Endodermal cell (in vitro differentiated cells): ENCODE measurements at places on chromosomes 4 and X.
A peak's percentile ranks its signal among the peaks of the same experiment; 100 is the strongest.

DNA sequence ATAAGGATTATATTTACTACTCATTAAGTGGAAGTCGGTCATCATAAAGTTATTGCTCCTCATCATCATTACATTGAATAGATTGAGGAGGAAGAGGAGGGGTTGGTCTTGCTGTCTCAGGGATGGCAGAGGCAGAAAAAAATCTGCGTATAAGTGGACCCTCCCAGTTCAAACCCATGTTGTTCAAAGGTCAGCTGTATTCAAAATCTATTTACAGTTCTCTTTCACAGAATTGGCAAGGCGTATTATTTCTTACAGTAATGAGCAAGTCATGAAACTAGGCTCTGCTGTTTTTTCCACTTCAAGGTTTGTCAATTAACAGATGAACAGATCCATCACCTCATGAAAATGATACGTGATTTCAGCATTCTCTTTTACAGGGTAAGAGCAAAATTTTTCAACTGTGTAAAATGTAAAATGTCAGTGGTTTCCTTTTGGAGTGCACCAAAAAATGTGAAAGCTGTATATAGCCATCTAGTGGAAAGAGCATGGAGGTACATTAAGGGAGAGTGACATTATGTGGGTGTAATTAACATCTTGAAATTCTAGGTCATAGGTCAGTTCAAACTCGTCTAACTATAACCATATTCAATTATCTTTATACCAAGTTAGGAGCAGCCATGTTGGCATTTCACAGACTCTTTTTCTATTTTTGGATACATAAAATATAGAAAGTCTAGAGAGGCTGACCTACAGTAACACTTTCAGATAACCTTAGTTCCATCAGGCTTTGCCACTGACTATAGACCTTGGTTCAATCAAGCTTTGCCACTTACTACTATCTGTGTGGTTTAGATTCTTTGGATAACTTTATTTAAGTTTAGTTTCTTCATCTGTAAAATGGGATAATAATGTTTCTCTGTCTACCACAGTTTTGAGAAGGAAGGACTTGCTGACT, 30.1 kb downstream of the NEIL3 start:
- H3K36me3 ChIP-seq = peaks cover under 1% of the 10 kb centered on the region
- no peak overlapping the region for H3K4me3 ChIP-seq
- DNase-seq = no peak
- no peaks in the 10 kb centered on the region for H3K4me1 ChIP-seq

GRCh38 chr4:148141501-148141900, 300.7 kb downstream of the NR3C2 start:
- H3K27ac ChIP-seq = no peak overlapping the region
- DNase-seq = no peak
- H3K36me3 ChIP-seq = no peaks in the 10 kb centered on the region
- no peaks in the 10 kb centered on the region for H3K4me1 ChIP-seq

GRCh38 chr4:183635741-183636140, 23.2 kb downstream of the RWDD4 start:
- no peak overlapping the region for H3K4me3 ChIP-seq
- H3K36me3 ChIP-seq = no peaks in the 10 kb centered on the region
- H3K27me3 ChIP-seq = no peaks in the 10 kb centered on the region
- no peak for DNase-seq

DNA sequence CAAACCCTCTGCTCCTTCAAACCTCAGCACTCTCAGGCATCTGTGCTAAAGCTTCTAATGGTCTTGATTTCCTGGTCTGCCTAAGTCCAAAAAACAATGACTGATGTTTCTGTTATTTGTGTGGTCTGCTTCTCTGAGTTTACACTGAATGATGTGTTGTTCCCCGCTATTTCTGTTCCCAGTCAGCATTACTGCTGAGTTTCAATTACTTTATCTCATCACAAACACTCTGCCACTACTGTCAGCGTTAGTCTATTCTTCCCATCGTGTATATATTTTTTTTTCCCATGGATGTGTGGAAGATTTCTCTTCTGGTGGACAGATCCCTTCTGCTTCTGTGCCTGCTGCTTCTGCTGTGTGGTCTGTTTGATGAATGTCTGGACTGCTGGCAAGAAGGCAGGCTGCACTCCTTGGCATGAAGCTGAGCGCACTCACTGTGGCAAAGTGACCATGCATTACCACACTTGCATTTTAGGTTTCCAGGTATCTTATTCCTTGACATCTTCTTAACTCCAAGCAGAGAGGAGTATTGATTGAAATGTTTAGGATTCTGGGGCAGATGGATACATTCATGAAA, 106.9 kb upstream of the PAQR3 start:
- H3K4me3 ChIP-seq = no peak overlapping the region
- no peaks in the 10 kb centered on the region for H3K36me3 ChIP-seq
- H3K4me1 ChIP-seq = no peaks in the 10 kb centered on the region
- no peak overlapping the region for H3K27ac ChIP-seq
- no peak for DNase-seq

GRCh38 chrX:15939737-15940136, 85.1 kb upstream of the AP1S2 start:
- H3K27me3 ChIP-seq = no peaks in the 10 kb centered on the region
- H3K27ac ChIP-seq = no peak overlapping the region
- no peaks in the 10 kb centered on the region for H3K4me1 ChIP-seq
- H3K36me3 ChIP-seq = no peaks in the 10 kb centered on the region

- H3K4me3 ChIP-seq = no peak overlapping the region
- no peaks in the 10 kb centered on the region for H3K4me1 ChIP-seq
- no peaks in the 10 kb centered on the region for H3K27me3 ChIP-seq
- H3K27ac ChIP-seq = no peak overlapping the region
- DNase-seq = no peak
- no peaks in the 10 kb centered on the region for H3K36me3 ChIP-seq
Measured at GRCh38 chr4:30495651-30496310, 224.4 kb upstream of the PCDH7 start.

GRCh38 chr4:87633243-87633642, 16.8 kb upstream of the DMP1 start:
- H3K4me3 ChIP-seq = no peak overlapping the region
- H3K36me3 ChIP-seq = no peaks in the 10 kb centered on the region
- H3K27ac ChIP-seq = no peak overlapping the region
- H3K4me1 ChIP-seq = no peaks in the 10 kb centered on the region
- H3K27me3 ChIP-seq = no peaks in the 10 kb centered on the region

DNA sequence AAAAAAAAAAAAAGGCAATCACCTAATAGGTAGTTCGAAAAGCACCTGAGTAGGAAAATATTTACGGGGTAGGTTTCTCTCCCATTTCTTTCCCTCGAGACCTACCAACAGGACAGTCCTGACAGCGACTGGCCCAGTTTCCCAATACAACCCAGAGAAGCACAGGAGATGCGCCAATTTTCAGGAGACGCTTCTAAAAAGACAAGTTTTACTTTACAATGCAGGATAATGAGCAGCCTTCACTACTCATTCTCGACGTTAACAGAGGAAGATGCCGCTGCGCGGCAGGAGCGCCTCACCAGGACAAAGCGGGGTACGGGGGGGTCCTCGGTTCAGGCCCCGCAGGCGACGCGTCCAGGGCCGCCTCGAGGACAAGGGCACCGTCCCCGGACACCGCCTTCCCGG, 708 bp downstream of the BCLAF3 start:
- H3K4me3 ChIP-seq = peak overlapping the region; percentile 85
- no peaks in the 10 kb centered on the region for H3K4me1 ChIP-seq
- no peaks in the 10 kb centered on the region for H3K27me3 ChIP-seq
- DNase-seq = no peak
- no peaks in the 10 kb centered on the region for H3K36me3 ChIP-seq

GRCh38 chrX:2875798-2876399, 47.2 kb downstream of the GYG2 start:
- H3K27ac ChIP-seq = no peak overlapping the region
- DNase-seq = no peak

DNA sequence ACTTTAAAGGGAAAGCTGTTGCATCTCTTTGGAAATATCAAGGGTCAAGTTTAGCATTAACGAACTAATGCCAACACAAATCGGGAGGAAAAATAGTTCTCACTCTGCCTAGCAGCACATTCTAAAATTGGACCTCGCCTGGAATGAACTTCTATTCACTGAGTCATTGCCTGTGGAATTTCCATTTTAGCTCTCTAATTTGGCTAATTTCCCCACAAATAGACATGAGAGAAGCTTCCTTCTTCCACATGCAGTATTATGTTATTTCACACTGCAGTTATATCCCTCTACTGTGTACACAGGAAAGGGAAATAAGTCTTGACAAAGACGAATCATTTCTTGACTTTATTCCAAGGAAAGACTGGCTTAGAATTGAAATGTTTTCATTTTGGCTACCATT, 9.3 kb downstream of the ZXDA start:
- DNase-seq = no peak
- H3K4me3 ChIP-seq = no peak overlapping the region
- no peaks in the 10 kb centered on the region for H3K36me3 ChIP-seq
- H3K27me3 ChIP-seq = no peaks in the 10 kb centered on the region

- no peaks in the 10 kb centered on the region for H3K36me3 ChIP-seq
- no peak overlapping the region for H3K27ac ChIP-seq
Measured at GRCh38 chrX:18883961-18884765, 99.8 kb downstream of the PHKA2 start.

- no peak for DNase-seq
- H3K4me1 ChIP-seq = no peaks in the 10 kb centered on the region
- H3K4me3 ChIP-seq = no peak overlapping the region
- H3K27ac ChIP-seq = no peak overlapping the region
Measured at GRCh38 chrX:72100824-72101351, 30.8 kb downstream of the RTL5 start.

DNA sequence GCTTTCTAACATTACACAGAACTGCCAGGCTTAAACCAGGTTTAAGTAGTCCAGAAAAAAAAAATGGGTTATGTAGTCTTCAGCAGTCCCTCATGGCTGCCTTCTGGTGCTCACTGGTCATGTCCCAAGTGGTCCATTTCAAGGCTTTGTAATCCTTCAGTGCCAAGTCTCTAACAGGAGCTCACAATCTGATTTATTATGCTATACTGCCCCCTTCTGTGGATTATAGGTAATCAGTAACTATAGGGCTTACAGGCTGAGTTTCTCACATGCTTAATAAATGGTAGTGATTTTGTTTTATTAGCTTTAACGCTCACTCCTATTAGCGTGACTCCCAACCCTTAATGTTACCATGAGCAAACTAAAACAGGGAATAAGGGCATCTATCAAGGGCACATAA, 92.5 kb upstream of the EDA2R start:
- H3K4me1 ChIP-seq = no peaks in the 10 kb centered on the region
- H3K27me3 ChIP-seq = no peaks in the 10 kb centered on the region
- H3K4me3 ChIP-seq = no peak overlapping the region
- no peak for DNase-seq
- H3K36me3 ChIP-seq = no peaks in the 10 kb centered on the region
- H3K27ac ChIP-seq = no peak overlapping the region
